ENCODE measurements at places on chromosomes 12 and 14.

GRCh38 chr12:50248883-50249282, 34.4 kb downstream of the LIMA1 start:
- DNase-seq, result no peak

DNA sequence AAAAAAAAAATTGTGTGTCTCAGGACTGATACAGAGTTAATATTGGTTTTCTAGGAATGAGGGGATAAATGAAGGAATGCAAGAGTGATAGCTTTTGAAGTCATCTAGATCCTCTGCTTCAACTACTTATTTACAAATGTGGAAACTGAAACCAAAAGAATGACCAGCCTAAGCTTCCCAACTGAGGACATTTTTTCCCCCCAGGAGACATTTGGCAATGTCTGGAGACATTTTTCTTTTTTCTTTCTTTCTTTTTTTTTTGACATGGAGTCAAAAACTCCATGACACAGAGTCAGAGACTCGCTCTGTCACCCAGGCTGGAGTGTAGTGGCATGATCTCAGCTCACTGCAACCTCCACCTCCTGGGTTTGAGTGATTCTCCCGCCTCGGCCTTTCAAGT, 15.3 kb downstream of the DLK1 start:
- DNase-seq, result no peak

- no peak for DNase-seq
These were observed 74.4 kb upstream of the VRK1 start for GRCh38 chr14:96722736-96723135.

- no peak for DNase-seq
These were observed 11.5 kb downstream of the CCDC198 start for GRCh38 chr14:57482120-57482519.

DNA sequence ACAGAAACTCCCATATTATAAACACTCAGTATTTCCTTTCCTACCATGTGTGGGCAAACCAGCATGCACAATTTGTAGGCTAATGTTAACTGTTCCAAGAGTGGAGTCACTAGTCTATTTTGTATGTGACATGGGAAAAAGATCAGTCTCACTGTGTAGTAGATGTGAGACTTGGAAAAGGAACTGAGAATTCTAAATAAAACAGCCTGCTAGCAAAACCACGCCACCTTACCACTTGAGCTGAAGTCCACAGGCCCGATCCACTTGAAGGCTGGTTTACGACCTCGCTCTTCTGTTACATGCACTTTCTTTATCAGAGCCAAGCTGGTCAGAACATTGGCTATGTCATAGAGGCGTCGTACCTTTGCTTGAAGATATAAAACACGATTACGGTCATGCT, 22.5 kb downstream of the E2F7 start:
- no peak for DNase-seq

DNA sequence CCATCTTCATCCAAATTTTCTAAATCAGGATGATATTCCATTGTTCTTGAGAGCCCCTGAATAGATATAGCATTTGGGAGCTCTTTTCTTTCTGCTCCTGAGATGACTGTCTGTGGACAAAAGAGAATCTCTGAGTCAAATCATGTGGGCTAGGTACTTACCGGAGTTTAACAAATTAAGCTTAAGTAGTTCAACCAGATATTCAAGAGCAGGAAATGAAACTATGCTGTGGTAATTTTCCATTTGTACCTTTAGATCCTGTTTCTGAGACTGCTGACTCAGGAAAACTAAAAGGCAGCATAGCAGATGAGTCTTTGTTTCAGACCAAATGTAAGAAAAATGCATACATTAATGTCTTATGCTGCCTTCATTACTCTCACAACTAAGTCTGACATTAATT, at the start of gene CLEC7A:
Gene CLEC7A (minus strand): TSS at position 158 of the 400 bp plus-strand sequence. CDS start 117 bp downstream, at position 41.
- DNase-seq, result no peak

DNA sequence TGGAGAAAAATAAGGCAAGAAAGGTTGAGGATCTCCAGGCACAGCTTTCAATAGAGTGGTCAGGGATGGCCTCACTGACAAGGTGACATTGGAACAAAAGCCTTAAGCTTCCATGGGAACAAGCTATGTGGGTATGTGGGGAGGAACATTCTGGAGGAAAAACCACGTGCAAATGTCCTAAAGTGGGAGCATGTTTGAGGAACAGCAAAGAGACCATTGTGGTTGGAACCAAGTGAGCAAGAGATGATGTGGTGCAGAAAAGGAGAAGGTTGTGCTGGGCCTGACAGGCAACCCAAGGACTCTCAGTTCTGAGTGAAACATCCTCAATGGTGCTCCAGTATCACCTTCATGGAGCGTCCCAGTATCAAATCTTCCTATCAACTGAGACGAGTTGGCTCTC, 184.0 kb downstream of the CAND1 start:
- no peak for DNase-seq

DNA sequence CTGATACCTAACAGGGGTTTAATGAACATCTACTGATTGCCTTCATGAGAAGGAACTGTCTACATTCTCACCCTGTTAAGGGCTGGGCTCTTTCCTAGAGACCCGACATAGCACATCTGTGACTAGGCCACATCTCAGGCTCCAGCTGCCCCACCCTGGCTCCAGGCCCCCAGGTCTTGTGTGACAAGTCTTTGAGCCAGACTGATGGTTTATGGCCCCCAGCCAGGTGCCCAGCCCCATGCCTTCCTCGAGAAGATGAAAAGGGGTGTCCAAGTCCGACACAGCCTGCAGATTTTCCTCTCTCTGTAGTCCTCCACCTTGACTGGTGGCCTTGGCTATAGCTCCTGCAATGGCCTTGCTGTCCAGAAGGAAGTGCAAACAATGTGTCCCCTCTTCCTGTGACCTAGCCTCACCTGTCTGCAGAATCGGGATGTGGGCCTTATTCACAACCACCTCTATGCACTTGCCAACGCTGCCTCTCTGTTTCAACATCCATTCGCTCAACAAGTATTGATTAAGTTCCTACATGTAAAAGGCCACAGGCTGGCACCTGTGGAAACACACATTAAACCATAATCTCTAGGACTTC, 4.2 kb downstream of the ACTN1 start:
- no peak for DNase-seq

GRCh38 chr14:44453433-44454171, 53.5 kb downstream of the FSCB start:
- no peak for DNase-seq

GRCh38 chr12:52280796-52281560, 6.5 kb downstream of the KRT86 start:
- no peak for DNase-seq

DNA sequence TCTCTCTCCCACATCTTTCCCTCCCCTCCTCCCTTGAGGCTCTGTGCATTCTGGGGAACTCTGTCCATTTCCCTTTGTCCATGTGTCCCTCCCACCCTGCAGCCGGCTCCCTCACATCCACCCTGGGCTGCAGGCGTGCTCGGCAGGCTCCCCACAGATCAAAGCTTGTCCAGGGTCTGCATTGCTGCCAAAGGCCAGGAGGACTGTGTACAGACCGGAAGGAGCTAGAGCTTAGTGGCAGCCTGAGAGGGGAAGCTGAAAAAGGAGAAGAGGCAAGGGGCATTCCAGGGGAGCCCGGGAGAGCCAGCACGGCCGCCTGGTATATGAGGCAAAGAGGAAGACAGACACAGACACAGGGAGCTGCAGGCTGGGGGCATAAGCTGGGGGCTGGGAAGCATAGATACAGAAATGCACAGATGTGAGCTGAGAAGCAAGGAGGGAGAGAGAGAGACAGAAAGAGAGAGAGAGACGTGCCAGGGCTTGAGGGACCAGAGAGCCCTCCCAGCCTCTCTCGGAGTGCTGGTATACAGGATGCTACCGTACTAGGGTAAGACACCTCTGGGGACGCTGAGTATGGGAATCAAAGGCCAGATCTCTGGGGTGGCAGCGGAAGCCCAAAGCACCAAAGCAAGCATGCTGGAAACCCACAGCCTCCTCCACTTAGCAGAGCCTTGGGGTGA, 3.3 kb downstream of the CD4 start:
- DNase-seq, result no peak

GRCh38 chr14:50943261-50943942, 881 bp downstream of the PYGL start:
- DNase-seq, result peak; percentile 43

- peak; percentile 24 for DNase-seq
These were observed 48.8 kb upstream of the VRK1 start for GRCh38 chr14:96748362-96748761.

DNA sequence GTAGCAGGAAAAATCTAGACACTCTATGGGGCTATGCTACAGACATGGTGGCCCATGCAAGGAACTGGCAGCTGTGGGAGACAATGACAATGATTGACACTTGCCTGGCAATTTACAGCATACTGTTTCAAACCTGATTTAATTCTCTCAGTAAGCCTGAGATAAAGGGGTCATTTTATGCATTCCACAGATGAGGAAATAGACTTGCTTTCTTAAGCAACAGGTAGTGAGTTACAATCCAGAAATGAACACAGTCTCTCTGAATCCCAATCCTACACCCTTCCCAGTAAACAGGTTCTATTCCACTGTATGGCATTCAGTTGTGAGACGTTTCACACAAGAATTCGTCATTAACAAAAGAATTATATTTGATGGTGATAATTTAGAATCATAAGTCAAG, 15.5 kb upstream of the PCNX1 start:
- DNase-seq, result no peak

DNA sequence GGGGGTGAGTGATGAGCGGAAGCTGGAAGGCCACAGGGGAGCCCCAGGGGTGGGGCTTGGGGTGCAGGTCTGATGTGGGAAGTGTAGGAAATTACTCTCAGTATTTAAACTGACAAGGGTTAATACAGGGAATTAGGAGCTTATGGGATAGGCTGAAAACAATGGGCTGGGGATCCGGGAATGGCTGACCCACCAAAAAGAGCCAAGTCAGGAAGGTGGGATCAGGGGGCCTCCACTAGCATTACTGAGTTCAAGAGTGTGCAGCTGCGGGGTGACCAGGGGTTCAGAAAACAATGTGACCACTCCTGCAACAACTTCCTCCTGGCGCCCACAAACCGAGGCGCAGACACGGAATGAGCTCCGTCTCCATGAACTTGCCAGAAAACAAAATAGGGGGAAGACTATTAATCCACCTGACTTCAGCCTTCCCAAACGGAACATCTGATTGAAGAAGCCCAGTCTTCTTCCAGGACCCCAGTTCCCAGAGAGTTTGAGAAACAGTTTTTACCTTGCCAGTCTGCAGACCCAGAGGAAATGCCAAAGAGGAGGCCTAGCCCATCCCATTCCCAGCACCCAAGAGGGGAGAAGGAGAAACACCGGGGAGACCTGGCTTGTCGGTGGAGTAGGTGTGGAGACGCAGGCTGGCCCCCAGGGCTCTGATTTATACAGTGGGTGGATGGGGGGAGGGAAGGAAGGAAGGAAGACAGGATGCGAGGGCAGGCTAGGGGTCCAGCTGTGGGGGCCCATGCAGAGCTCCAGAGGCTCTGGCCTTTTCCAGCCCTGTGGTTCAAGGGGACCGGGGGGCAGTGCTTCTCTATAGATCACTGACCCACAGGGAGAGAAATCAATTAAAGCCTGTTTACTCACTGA, 16.5 kb upstream of the YY1 start:
- DNase-seq, result no peak

- DNase-seq, result no peak
These were observed 520 bp downstream of the KSR2 start for GRCh38 chr12:117968151-117968789.

GRCh38 chr12:22474970-22475720, 69.2 kb downstream of the C2CD5 start:
- DNase-seq, result no peak

DNA sequence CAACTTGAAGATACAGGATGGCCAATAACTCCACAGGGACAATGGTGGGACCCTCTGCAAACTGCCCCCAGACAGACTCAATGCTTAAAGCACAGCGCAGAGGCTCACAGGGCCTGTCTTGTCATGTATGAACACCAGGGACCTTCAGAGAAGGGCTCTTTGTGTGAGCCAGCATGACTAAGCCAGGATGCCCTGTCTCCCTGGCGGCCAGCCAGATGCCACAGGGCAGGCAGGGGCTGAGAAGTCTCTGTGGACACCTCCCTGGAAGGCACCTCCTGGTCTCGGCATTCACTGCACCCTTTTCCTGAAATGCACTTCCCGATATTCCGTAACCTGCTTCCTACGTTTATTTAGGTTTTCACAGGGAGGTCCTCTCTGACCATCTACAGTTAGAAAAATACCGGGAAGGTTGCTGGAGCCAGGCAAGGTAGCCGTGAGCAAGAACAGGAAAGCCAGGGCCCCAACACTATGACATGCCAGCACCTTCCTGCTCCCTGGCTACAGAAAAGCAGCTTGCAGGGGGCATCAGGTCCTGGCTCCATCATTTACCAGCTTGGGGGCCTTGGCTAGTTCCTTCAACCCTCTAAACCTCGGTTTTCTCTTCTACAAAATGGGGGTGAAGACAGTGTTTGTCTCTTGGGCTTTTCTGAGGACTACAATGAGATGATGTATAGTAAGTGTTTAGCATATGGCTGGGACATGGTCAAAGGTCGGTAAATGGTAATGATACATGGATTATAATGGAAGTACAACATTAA, 65.0 kb downstream of the PITPNM2 start:
- peak; percentile 38 for DNase-seq

- no peak for DNase-seq
These were observed 8.3 kb downstream of the MVK start for GRCh38 chr12:109581856-109582255.

GRCh38 chr14:70036665-70037064, 152.1 kb downstream of the SLC8A3 start:
- DNase-seq, result no peak

DNA sequence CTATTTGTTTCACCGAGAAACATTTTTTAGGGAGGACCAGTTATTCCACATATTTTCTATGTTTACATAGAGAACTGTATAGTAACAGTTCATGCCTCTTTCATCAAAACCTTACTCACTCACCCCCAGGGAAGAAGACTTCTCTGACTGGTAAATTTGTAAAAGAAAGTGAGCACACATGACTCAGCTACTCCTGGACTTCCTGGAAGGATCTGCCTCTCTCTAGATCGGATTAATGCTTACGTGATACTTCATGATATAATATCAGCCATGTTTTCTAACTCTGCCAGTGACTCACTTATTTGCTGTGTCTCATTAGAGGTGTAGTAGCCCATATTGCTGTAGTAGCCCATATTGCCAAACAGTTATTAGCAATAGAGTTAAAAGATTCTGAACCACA, 494.3 kb upstream of the ATXN7L3B start:
- no peak for DNase-seq

- no peak for DNase-seq
These were observed 2.2 kb upstream of the GUCY2C start for GRCh38 chr12:14698555-14698954.

DNA sequence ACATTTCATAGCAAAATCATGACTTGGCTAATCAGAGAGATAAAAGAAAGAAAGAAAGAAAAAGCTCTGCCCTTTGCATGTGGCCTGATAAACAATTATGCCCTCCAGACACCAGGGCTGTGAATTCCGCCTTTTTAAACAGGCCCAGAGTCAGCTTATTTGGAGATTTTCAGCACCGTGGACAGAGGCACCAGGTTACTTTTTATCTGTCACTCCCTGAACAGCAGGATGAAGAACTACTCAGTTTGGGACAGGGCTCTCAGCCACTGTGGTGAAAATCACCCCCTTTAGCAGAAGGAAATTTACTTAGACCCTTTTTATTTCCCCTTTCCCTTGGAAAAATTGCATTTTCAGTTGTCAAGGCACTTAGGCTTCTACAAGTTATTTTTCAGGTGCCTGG, 359.9 kb downstream of the NRXN3 start:
- DNase-seq, result peak; percentile 27

Measured in testis (tissue), 5 donors.